ENCODE measurements at places on chromosomes 13 and 19.

DNA sequence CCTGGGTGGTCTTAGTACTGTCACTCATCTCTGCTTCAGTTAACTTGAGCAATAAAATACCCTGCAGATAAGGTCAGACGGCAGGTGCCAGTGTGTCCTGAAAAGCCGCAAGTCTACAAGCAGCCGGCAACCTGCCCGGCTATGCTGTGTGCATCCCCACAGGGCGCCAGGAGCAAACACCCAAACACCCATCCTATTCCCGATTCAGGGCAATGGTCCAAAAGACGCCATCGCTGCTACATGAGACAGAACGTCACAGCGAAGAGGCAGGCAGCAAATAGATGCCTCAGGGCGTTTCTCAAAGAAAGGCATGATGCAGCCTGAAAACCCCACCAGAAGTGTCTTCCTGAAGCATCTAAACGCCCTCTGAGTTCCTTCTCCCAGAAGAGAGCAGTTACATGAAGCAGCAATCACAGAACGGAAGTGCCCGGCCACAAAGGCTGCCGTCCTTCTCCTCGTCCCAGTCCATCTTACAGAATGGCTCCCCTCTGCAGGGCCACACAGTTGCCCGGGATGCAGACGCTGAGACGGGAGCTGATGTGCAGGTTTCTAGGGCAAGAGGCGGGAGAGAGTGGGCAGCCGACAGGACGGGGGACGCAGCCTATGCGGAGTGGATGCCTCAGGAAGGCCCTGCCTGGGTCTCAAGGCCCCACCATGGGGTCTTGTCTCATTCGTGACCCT is 35.1 kb downstream of the RASA3 start:
- DNase-seq, result peak; percentile 88

DNA sequence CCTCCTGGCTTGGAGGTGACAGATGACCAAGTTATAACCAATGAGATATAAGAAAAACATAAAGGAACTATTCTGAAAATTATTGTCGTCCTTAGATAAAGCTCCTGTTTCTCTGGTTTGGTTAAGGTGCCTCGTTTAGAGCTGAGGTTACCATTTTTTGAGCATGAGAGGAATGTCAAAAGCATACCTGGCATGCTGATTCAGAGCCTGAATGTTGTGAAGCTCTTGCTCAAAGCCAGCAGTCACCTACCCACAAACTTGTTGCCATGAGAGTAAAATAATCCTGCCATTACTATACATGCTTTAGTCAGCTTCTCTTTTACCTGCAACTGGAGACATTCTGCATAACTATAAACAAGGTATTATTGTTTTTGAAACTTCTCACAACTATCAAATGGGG is 1116.2 kb downstream of the DIAPH3 start:
- no peak for DNase-seq

GRCh38 chr19:1104311-1105007 is 665 bp downstream of the GPX4 start:
- DNase-seq, result peak; percentile 68

DNA sequence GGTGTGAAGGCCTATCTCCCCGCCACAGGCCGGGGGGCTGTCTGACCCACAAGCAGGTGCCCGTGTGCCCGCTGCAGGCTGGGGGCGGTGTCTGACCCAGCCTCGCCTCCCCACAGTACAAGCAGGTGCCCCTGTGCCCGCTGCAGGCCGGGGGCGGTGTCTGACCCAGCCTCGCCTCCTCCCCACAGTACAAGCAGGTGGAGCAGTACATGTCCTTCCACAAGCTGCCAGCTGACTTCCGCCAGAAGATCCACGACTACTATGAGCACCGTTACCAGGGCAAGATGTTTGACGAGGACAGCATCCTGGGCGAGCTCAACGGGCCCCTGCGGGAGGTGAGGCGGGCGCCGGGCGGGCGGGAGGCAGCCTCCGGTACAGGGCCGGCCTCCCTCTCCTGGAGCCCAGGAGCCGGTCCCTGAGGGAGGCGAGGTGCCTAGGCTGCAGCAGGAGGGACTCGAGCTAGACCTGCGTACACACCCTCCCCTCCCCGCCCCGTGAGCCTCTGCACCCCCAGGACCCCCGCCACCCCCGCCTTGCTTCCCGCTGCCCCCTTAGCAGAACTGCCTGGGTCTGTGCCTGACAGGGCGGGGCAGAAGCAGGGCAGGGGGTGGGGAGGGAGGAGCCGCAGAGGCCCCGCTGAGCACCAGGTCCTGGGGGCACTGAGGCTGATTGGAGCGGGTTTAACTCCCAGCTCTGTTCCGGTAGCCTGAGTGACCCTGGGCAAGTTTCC is 20.6 kb downstream of the HCN2 start:
- DNase-seq, result no peak

- peak; percentile 77 for DNase-seq
These were observed 484 bp downstream of the IL11 start for GRCh38 chr19:55369653-55370304.

DNA sequence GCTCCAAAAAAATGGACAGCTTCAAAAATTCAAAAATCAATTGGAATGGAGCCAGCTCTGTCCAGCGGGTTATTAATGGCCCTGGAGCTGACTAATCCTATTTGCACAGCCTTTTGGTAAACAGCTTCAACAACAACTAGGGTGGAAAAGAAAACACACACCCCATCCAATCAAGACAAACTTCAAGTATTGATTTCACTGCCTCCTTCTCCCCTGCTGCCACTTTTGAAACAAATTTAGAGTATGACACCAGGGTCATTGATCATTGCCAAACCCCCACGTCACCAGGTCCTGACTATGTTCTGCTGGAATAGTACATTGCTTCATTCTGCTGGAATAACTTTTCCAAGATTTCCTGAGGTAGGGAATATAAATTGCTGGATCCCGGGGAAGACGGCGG is 56.8 kb upstream of the GTF3A start:
- DNase-seq, result no peak

GRCh38 chr13:36965767-36966166 is 33.4 kb downstream of the ALG5 start:
- no peak for DNase-seq

- DNase-seq, result no peak
These were observed 5.4 kb upstream of the PLAUR start for GRCh38 chr19:43675269-43675879.

DNA sequence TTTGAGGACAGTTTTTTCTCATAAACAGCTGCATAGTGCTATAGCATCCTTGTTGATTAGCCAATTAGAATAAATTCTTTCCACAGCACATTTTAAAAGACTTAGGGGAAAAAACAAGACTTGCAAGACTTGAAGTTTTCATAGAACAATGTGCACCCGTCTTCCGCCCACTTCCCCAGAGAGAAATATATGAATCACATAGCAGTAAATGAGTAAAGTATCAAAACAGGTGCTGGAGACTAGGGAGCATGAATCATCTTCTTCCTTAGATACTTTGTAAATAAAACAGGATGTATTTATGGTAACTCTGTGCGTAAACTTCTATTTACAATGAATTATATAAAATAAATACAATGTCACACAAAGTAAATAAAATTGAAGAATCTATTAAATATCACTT is 75.1 kb downstream of the COL4A2 start:
- no peak for DNase-seq

DNA sequence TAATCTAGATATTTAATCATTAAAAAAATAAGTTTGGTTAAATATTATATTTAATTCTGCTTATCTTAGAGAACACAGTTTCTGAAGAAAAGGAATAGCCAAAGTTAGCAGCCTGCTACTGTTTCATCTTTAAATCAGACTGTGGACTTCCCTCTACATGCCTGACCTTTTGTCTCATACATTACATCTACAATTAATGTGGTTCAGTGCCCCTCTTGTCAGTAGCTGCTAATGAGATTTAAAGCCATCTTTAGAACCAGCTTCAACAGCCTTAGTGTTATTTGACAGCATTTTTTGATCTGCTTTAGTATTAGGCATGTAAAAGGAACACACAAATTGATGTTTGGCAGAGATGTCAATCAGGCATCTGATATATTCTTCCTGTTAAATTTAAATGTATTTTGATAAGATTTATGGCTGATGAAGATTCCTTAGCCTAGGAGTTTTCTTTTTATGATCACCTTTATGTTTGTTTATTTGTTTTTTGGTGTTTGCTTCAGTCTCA is 1925.8 kb upstream of the PRR20A start:
- peak; percentile 30 for DNase-seq

DNA sequence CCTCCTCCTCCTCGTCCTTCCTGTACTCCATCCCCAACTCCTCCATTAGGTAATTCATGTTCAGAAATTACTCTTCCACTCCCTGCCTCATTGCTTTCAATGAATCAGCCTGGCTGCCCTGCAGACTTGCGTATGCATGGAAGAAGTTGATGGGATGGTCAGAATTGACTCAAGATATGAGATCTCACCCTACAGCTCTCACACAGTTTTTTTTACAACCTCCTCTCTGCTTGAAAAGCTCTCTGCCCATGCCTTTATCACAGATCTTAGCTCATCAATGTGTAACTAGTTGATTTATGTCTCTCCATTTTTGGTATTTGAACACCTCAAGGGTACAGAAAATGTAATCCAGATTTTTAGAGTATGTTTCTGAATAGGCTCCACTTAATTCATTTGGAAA is 506.9 kb downstream of the TBC1D4 start:
- no peak for DNase-seq

GRCh38 chr13:40060296-40061007 is 405.0 kb downstream of the COG6 start:
- no peak for DNase-seq

- DNase-seq, result peak; percentile 54
These were observed 188.9 kb upstream of the TSC22D1 start for GRCh38 chr13:44765001-44765471.

- DNase-seq, result no peak
These were observed 33.9 kb upstream of the FAM216B start for GRCh38 chr13:42747399-42747873.

GRCh38 chr13:96768524-96768923 is 225.8 kb downstream of the OXGR1 start:
- DNase-seq, result no peak

DNA sequence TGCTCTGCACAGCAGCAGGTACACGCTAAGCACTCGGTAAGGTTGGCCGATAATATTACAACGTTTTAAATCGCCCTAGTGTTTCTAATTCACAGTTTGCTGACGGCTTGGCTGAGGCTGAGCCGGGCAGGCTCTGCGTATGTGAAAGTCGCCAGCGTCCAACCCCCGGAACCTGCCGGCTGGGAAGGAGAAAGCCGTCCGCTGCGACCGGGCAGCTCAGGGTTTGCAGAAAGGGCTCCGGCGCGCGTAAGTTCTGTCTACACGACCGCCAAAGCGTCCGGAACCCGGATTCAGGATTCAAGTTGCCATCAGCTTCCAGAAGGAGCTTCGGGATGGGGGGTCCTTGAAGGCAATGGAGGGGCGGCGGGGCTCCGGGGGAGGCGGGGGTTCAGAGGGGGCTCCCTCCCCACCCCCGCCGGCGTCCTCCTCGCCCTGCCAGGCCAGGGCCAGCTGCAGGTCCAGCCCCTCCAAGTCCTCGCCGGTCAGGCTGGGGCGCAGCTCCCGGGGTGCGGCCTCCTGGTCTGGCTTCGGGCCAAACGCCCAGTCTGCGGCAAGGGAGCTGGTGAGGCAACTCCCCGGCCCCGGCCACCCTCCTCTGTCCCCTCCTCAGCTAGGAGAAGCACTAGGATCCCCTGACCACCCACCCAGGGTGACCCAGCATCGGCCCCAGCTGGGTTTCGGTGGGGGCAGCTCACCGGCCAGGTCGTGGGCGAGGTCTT is 575 bp downstream of the SMIM44 start:
- no peak for DNase-seq

DNA sequence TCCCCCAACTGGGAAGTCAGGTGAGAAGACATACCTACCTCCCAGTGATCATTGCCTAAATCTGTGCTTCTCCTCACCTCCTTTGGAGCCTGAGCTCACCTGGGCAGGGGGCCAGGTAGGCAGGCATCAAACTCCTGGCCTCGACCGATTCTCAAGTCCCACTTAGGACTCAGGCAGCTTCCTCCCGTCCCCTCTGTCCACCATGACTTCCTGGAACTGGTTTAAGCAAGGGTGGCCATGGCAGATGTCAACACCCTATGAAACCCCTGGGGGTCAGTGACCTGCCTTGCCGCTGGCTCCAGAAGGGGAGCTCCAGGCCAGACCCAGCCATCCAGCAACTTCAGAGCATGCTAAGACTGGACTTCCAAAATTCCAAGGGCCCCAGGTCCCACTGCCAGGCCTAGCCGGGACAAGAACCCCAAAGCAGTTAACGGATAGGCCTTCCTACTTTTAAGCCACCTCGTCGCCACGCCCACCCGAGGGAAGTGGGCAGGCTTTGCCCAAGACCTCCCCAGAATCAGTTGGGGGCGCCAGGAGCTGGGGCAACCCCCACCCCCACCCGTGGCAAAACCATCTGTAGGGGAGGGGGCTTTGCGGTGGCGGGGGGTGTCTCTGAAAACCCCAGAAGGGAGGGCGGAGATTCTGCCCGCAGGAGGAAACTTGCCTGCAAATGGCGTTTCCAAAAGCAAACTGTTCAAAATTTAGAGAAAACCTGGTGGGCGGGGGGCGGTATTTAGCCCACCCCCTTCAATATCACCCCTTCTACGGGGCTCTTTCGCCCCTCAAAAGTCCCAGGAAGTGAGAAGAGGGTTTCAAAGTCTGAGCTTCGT is 657 bp downstream of the PLIN3 start:
- DNase-seq, result peak; percentile 35

DNA sequence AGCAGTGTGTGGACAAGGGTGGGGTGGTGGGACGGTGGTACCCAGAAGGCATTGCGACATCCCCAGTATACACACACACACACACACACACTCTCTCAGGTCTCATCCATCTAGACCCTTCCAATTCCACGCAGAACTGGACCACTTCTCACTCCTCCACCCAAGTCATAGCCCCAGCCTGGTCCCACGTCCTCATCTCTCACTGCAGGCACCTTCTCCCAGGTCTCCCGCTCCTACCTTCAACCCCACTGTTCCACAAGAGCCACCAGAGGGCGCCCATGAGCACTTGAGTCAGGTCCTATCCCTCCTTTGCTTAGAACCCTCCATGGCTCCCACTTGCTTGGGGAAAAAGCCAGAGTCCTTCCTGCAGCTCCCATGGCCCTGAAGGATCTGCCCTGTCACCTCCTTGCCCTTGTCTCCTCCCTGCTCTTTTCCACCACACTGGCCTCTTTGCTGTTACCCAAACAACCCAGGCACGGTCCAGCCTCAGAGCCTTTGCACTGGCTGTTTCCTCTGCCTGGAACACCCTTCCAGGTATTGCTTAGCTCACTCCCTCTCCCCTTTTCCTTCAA is 62.6 kb downstream of the IER2 start:
- peak; percentile 26 for DNase-seq

DNA sequence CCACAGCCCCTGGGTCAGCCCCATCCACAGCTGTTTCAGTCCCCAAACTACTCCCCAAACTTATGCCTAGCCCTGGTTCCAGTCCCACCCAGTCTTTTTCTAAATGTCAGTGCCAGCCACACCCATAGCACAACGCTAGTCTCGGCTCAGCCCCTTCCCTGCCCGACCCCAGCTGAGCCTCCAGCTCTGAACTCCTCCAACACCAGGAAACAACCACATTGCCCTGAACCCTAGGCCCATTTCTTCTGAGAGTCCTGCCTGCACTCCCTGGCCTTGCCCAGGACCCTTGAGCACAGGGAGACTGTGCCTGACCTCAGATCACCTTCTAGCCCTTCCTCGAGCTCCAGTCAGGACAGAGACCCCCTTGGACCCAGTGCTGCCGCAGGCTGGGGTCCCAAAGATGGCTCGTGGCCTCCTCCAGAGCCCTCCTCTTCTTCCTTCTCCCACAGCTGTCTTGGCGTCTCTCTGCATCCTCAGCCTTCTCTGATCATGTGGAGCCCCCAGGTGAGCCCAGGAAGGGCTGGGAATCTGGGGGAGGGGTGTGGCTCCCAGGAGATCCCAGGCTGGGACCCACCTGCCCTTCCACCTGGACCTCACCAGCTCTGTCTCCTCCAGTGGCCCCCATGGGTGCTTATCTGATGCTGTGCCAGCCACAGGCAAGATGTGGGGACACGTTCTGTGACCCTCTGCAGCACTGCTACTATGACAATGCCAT is 33.0 kb upstream of the IGFL1 start:
- no peak for DNase-seq

All from retina (tissue), 1 donor.